ENCODE measurements at places on chromosomes 12 and 14. TPM values are rescaled to one million over a fixed set of nuclear protein-coding genes. Genes with fewer than 3 reads are reported as not detected.
A peak's percentile ranks its signal among the peaks of the same experiment; 100 is the strongest.

DNA sequence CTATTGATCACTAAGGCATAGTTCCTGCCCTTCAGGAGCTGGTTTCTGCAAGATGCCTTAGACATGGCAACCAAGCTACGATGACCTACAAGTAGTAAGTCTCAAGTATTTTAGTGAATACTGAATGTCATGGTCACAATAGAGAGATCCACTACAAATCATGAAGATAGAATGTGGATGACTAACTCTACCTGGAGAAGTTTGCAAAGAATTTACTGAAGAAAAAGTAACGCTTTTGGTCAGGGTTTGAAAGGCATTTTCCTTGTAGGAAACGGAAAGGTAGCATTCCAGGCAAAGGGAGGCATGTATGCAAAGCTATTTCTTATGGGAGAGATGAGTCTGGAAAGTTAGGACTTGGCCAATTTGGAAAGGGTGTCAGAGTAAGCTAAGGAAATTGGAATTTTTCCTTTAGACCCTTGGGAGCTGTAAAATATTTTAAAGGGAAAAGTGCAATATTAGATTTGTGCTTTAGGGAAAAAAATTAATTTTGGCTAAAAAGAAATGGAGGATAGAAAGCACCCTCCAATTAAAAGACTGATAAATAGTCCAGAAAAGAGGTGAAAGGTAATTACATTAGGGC is 377.5 kb downstream of the EGLN3 start:
- H3K27me3 ChIP-seq = no peaks in the 10 kb centered on the region
- DNase-seq = no peak
- H3K4me3 ChIP-seq = no peak overlapping the region
- no peak overlapping the region for H3K27ac ChIP-seq
- no peaks in the 10 kb centered on the region for H3K4me1 ChIP-seq

- H3K4me1 ChIP-seq = no peaks in the 10 kb centered on the region
- H3K27ac ChIP-seq = no peak overlapping the region
- no peak for DNase-seq
- no peaks in the 10 kb centered on the region for H3K36me3 ChIP-seq
- no peak overlapping the region for H3K4me3 ChIP-seq
- no peaks in the 10 kb centered on the region for H3K27me3 ChIP-seq
These were observed 53.0 kb downstream of the NCOR2 start for GRCh38 chr12:124514145-124514995.

DNA sequence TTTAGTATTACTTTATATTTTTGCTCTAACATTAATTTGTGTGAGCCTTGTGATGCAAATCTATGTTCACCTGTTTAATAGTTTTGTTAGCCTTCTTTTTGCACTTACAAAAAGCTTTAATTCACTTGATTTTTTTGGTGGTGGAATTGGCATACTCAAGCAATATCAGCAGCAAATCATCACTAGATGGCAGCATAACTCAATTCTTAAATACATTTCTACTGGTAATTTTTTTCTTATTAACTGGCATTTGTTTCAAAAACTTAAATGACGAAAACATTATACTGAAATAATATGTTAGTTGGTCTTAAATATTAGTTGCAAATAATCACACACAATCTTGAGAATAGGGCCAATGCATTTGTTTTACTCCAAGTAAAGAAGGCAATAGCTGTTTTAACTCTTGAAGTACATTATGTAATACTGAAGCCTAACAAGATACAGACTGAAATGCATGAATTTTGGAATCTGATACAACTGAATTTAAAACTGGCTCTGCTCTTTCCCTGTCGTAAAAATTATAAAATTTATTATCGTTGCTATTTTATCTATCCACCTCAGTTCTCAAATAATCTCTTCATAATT is 151.5 kb downstream of the ATXN7L3B start:
- no peak overlapping the region for H3K27ac ChIP-seq
- H3K4me3 ChIP-seq = no peak overlapping the region
- no peaks in the 10 kb centered on the region for H3K4me1 ChIP-seq
- peak; percentile 14 for DNase-seq
- no peaks in the 10 kb centered on the region for H3K27me3 ChIP-seq
- no peaks in the 10 kb centered on the region for H3K36me3 ChIP-seq

GRCh38 chr14:91316761-91317160 is 72.3 kb upstream of the GPR68 start:
- no peak for DNase-seq
- H3K4me3 ChIP-seq = peak overlapping the region; percentile 22

- no peak within 1 kb of the TSS for H3K4me3 ChIP-seq
- H3K27me3 ChIP-seq = no peaks in the 10 kb centered on the region
- H3K4me1 ChIP-seq = no peaks in the 10 kb centered on the region
- H3K36me3 ChIP-seq = no peaks in the 10 kb centered on the region
- H3K27ac ChIP-seq = no peak within 1 kb of the TSS
- no peak for DNase-seq
These were observed at the start of gene MGAT4C for GRCh38 chr12:86256163-86256562. Gene MGAT4C (minus strand): TSS chr12:86256391.

GRCh38 chr12:39605996-39606395 is 13.6 kb downstream of the ABCD2 start:
- no peak overlapping the region for H3K27ac ChIP-seq
- no peaks in the 10 kb centered on the region for H3K27me3 ChIP-seq
- H3K36me3 ChIP-seq = peaks cover 9% of the 10 kb centered on the region

DNA sequence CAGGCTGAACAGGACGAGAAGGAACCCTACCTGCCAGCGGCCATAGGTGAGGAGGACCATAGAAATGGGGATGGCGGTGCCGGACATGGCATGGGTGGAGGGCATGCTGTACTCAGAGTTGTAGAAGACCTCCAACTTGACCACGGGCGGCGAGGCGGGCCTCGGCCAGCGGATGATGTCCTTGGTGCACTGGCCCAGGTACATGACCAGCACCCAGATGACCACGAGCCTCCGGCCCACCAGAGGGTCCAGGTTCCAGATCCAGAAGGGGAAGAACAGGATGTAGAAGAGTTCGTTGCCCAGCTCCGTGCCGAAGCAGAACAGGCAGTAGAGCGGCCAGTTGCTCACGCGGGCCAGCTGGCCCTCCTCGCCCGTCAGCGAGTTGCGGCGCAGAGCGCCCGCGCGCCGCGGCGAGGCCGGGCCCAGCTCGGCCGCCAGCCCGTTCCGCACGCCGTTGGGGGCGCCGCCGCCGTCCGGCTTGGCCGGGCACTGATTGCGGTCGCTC is 582 bp downstream of the SGPP1 start:
- peak overlapping the region; percentile 96 for H3K4me3 ChIP-seq
- peak overlapping the region; percentile 68 for H3K27ac ChIP-seq
- H3K36me3 ChIP-seq = no peaks in the 10 kb centered on the region
- no peaks in the 10 kb centered on the region for H3K27me3 ChIP-seq
- DNase-seq = peak; percentile 1
- H3K4me1 ChIP-seq = peaks cover 23% of the 10 kb centered on the region

GRCh38 chr12:132484183-132484890 is 5.6 kb upstream of the FBRSL1 start:
- no peaks in the 10 kb centered on the region for H3K27me3 ChIP-seq
- H3K27ac ChIP-seq = no peak overlapping the region
- no peaks in the 10 kb centered on the region for H3K36me3 ChIP-seq

Gene TAS2R13
- total RNA-seq = 0.27 TPM

Gene PPTC7
- total RNA-seq = 52.0 TPM

Gene SLC38A1
- 242 TPM for total RNA-seq

Gene CCDC175
- not detected for total RNA-seq

Gene PTHLH
- total RNA-seq = 0.33 TPM

Gene APOF
- not detected for total RNA-seq

Gene NINJ2
- 4.2 TPM for total RNA-seq

Gene TPCN1
- 21.3 TPM for total RNA-seq

Gene CLEC6A
- total RNA-seq = not detected

Measured in CD8-positive, alpha-beta memory T cell (primary cell).